CD8-positive, alpha-beta T cell (primary cell): ENCODE measurements at places on chromosomes 5 and 9.
A peak's percentile ranks its signal among the peaks of the same experiment; 100 is the strongest.

- no peak for DNase-seq
Observed at GRCh38 chr9:126661521-126662251, 48.0 kb downstream of the LMX1B start.

DNA sequence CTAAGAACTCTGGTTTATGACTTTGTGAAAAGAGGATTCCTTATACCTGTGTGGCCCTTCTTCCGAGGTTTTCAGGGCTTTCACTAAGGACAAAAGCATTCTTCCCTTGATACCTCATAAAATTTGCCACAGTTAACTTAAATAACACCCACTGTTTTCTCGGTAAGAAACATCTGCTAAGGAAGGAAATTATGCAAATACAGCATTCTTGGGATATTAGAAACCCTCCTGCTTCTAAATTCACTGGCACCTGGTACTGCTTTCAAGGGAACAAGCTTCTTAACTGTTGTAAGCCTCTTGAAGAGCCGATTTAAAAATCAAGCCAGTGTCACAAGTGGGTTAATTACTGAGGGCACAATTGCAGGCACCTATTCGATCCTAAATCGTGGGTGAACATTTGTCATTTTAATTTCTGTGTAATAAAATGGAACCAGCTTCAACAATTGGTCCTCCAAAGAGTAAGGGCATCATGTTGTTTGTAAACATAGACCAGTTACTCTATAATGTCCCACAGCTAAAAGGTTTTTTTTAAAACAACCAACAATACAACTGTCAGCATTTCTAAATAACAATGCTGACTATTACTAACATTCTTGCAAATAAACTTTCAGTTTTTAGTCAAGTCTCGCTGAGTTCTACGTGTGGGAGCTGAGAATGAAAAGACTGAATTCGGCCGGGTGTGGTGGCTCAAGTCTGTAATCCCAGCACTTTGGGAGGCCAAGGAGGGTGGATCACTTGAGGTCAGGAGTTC, 26.6 kb downstream of the AK3 start:
- DNase-seq: no peak

DNA sequence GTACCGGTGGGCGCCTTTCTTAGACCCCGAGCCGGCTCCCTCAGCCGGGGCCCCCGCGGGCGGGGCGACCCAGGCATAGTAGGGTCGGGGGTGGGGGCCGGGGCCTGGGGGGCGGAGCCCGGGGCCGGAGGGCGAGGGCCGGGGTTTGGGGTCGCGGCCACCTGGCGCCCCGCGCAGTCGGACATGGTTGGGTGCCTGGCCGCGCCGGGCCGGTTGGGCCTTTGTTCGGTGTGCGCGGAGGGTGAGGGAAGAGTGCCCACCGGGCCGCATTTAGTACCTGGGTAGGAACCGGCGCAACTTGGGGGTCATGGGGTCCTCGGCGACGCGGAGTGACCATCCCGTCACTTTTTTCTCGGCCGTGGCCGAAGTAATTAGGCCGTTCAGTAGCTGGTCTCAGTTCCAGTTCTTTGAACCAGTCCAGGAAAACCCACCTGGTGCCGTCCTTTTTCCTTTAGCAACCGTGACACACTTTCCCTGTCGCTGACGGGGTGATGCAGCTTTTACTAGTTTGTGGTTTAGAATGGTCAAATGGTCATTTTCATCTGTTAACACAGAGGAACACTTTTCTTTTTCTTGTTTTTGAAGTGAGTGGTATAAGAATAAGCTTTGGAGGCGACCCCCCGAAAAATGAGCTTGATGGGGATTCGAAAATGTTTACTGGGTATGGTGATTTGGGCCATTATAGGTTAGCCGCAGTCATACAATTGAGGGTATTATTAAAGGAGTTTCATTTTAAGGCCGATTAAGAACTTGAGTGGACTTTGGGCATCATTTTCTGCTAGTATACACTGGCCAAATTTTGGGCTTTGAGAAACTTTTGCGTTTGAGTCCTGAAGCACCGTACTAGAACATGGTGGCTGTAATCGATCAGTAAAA, 589 bp downstream of the CKS2 start:
- no peak for DNase-seq

DNA sequence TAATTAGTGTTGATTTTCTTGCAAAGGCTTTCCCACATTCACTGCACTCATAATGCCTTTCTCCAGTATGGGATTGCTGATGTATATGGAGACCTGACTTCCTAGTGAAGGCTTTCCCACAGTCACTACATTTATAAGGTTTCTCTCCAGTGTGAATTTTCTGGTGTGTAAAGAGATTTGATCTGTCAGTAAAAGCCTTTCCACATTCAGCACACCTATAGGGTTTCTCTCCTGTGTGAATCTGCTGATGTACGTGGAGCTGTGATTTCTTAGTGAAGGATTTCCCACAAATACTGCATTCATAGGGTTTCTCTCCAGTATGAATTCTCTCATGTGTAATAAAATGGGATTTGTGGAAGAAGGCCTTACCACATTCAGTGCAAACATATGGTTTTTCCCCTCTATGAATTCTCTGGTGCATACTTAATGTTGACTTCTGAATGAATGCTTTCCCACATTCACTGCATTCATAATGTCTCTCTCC, 31.1 kb downstream of the ZNF484 start:
- no peak for DNase-seq

- no peak for DNase-seq
Observed at GRCh38 chr5:154268073-154268472, 77.5 kb downstream of the GALNT10 start.

DNA sequence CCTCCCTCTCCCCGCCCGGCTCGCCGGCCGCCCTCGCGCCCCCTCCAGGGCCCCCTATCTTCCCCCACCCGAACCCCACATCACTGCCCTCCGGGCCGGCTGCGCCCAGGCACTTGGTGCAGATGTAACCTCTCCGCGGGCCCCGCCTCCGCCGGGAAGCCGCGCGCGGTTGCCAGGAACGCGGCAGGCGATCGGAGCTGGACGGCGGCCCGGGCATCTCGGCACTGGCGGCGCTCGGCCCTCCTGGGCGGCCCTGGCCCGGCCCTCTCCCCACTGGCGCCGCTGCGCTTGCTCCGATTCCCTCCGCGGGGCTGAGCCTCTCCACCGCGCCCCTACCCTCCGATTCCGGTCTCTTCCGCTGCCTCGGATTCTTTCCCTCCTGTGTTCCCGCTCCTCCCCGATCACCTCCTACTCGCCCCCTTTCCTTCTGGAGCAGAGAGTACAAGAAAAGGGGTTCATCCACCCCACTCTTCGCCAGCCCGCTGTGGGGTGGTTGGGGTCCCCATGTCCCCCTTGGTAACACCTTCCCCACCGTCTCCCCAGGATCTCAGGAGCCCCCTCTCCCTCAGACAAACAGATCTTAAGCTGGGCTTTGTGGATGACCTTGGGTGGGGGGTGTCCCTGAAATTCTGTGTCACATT, 70.6 kb downstream of the C9orf50 start:
- DNase-seq: peak; percentile 28

DNA sequence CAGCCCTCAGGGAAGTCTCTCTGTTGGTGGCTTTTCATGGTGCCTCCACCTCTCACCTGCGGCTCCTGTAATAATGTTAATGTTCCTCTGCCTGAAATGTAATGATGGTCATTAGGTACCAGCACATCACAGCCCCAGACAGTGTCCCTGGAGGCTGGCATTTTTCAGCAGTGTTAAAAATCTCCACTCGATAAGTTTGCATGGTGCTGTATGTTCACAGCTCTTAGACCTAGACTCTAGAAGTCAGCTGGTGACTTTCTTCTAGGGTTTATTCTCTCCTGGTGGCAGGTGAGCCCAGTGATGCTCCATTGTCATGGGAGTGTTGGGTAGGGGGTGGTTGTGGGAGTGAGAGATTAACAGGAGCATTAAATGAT, 53.1 kb downstream of the GPR107 start:
- no peak for DNase-seq

DNA sequence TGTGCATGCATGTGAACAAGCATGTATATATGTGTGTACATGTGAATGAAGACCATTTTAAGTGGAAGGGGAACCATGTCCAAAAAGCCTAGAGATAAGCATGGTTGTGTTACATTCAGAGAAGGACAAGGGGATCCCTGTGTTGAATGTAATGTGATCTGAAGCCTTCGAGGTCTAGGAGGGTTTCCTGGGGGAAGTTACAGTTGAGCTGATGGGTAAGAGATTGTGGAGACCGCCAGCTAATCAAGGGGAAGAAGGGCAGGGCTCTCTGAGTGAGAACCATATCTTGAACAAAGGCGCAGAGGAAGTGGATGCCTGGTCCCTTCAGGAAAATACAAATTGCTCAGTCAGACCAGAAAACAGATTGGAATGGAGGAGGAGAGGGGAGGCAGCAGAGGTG, 45.5 kb upstream of the TNFSF15 start:
- DNase-seq: no peak

- no peak for DNase-seq
Observed at GRCh38 chr5:62143268-62144229, 162.5 kb upstream of the KIF2A start.

GRCh38 chr5:136038635-136039034, 9.8 kb downstream of the TGFBI start:
- no peak for DNase-seq

GRCh38 chr5:181207214-181207959, 2.4 kb upstream of the TRIM7 start:
- DNase-seq: peak; percentile 83

GRCh38 chr9:11757408-11757807, 935.8 kb upstream of the TYRP1 start:
- no peak for DNase-seq

GRCh38 chr5:142611154-142611553, 74.7 kb downstream of the FGF1 start:
- peak; percentile 53 for DNase-seq

- no peak for DNase-seq
Observed at GRCh38 chr9:103837940-103838339, 256.2 kb upstream of the SMC2 start.

DNA sequence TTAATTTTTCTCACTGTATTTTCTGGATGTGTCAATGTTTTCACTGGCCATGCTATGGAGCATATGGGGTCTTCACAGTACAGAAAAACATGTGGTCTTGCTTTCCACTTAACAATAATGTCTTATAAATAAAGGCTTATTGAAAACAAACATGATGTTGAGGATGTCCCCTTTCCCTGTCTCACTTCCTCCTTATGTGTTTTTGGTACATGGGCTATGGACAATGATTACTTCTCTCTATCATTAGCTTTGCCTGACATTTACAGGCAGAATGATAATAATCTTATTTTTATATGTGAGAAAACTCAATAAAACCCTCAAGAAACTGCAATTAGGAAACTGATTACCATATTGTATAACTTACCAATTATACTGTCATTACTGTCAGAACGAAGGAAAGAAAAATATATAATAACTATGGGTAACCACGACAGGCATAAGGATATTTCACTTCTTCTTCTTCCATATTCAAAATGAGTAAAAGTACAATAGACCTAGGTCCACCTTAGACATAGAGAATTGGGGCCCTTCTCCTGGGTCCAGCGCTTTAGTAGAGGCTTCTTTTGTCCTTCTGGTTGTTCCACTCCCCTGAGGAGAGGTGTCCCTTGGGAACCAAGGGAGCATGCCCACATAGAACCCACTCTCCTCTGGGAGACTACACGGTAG, 375.0 kb downstream of the MAN2A1 start:
- no peak for DNase-seq

DNA sequence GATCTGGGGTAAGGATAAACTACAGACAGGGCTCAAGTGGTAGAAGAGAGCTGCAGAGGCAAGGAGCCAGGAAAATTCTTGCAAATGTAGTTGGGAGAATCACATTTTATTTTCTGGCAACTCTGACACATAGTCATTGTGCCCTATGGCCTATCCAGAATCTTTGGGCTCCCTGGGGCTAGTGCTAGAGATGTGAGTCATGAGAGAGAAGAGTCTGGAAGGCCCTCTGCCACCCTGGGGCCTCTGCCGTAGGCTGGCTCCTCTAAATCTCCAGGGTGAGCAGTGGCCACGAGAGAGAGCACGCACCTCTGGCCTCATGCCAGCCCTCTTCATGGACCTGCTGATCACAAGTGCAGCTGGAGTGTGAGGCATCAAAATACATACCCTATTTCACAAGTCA, 74.3 kb upstream of the SSBP2 start:
- no peak for DNase-seq

DNA sequence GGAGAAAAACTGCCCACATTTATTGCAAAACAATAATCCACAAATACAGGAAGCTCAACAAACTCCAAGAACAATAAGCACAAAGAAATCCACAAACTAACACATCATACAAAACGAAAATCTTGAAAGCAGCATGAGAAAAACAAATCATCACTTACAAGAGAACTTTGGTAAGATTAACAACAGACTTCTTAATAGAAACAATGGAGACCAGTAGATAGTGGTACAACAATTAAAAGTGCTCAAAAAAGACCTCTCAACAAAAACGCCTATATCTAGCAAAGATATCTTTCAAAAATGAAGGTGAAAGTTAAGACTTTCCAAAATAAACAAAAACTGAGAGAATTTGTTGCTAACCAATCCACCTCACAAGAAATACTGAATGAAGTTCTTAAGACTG, 38.4 kb downstream of the CDKL3 start:
- no peak for DNase-seq
